Lower leg skin (tissue), 4 donors: ENCODE measurements at places on chromosomes 7 and 10.
A peak's percentile ranks its signal among the peaks of the same experiment; 100 is the strongest.

DNA sequence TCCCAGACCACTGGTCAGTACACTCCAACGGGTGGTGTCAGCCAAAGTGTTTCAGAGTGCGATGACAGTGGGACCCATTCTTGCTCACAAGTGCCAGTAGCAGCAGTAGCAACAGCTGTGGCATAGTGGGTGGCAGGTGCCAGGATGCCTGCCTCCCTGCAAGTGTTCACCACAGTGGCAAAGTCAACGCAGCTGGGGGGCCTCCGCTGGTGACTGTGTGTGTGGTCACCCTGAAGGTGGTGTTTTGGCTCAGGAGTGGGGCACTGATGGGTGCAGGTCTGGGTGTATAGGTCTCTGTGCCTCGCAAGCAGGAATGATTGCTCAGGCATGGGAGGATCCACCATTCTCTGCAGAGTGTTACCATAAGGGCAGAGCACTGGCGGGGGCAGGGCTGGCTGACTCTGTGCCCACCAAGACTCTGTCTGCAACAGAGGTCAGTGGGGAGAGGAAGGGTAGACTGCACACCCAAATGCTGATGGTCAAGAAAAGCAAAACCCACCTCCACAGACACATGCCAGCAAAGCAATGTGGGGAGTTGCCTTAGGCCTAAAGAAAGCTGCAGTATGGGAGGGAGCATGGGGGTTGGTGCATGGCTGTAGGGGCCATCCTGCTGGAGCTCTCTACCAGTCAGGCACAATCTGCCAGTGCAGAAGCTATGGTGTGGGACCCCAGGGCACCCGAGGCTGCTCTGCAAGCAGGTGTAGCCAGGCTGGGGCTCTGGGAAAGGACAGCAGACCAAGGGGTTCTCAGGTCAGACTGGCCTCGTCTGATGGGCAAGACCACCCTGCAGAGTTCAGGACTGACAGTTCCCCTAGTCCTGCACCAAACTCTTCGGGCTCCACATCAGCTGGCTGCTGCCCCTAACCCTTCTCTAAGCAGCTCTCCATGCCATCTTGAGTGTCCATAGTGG, 368.1 kb downstream of the CTNNA3 start:
- no peak for DNase-seq

DNA sequence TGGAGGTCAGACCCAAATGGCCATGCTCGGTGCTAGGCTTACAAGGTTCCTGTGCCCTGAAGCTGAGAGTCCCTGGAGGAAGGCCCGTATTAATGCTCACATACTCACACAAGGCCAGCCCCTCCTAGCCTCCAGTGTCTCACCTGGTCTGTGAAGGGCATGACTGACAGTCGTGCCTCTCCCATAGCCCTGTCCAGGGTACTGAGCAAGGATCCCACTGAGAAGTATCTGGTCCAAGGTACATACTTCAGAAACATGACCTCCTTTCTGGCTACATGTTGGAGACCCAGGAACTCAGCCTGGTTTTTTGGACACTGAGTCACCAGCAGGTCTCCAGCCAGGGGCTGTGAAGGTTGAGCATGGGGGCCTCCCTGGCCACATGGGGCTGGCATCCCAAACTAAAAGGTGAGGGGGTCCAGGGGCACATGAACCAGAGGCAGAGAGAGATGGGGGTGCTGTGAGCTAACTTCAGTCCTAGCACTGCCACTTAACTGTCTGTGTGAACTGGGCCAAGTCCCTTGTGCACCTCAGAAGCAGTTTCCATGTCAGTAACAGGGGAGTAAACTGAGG, 17.6 kb upstream of the RASGEF1A start:
- no peak for DNase-seq

DNA sequence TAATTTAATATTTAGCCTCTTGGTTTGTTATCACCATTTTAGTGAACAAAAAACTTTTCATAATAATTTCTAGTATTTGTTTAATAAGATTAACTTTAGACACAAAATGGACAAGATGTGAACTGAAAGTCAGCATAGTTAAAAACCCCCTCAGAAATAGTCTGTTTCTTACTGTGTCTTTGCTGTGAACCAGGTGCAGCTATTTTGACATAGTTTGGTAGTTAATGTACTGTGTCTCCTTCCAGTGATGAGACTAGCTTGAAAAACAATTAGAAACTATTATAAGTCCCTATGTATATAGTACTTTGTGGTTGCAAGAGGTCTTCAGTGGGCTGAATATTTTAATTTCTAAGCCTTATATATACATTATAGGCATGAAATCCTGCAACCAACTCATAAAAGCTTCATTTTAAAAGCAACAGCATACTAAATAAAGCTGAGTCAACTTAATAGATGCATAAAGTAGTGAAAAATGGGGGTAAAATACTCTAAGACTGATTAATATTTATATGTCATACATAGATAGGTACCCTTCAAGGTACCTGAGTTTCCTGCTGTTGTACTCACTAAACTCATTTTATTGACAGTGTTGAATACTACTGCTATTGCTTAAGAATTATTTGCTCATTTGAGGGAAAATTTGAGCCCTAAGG, 19.2 kb downstream of the DMTF1 start:
- DNase-seq, result no peak

- DNase-seq, result no peak
Observed at GRCh38 chr7:101575168-101575567, 53.9 kb downstream of the MYL10 start.

- DNase-seq, result no peak
Observed at GRCh38 chr7:69776611-69777010, 178.3 kb downstream of the AUTS2 start.

DNA sequence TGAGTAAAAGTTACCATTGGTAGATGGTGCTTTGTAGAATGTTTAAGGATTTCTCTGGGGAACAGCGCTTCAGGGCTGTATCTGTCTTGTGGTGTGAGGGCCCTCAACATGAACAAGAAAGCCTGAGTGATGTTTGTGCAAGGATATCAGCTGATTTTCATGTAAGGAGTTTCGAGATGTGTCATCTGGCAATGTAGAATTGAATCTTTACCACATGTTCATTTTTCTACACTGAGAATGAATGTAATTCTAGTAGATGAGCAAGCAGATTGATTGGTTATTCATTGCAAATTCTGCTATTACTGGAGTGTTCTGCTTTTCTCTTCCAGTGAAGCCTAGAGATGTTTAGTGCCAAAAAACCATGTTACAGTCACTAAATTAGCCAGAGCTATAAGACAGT, 87.7 kb downstream of the ST7 start:
- no peak for DNase-seq

DNA sequence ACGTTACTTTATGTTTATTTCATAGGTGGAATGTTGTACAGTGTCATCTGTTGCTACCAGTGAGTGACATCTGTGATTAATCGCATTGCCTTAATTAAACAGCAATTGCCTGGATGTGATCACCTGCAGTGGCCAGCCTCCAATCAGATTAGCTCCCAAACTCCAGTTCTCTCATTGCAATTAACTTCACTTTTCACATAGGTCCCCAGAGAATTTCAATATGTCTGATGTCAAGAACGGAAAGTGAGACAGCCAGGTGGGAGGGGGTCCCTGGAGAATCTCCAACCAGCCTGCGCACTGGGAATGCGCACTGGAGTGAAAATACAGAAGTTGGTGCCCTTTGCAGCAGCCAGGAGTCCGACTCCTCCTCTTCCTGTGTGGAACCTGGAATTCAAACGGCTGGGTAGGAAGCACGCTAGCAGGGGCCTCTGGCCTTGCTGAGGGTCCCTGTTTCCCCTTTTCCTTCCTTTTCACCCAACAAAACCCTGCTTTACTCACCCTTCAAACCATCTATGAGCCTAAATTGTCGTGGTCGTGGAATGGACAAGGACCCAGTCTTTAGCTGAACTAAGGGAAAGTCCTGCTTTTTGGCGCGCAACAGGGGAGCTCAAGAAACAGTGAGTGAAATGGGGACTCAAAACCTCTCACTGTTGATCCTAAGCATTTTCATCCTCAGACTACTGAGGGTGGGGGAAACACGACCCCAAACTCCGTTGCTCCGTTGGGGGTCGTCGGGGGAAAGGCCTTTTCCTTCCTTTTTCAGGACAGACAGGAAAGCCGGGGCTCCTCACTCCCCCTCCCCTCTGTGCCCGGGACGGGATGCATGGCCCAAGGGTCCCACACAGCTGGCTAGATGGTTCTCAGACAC, 1355.5 kb upstream of the LRRTM3 start:
- DNase-seq, result no peak

GRCh38 chr10:11058965-11059364, 41.3 kb downstream of the CELF2 start:
- DNase-seq, result no peak

DNA sequence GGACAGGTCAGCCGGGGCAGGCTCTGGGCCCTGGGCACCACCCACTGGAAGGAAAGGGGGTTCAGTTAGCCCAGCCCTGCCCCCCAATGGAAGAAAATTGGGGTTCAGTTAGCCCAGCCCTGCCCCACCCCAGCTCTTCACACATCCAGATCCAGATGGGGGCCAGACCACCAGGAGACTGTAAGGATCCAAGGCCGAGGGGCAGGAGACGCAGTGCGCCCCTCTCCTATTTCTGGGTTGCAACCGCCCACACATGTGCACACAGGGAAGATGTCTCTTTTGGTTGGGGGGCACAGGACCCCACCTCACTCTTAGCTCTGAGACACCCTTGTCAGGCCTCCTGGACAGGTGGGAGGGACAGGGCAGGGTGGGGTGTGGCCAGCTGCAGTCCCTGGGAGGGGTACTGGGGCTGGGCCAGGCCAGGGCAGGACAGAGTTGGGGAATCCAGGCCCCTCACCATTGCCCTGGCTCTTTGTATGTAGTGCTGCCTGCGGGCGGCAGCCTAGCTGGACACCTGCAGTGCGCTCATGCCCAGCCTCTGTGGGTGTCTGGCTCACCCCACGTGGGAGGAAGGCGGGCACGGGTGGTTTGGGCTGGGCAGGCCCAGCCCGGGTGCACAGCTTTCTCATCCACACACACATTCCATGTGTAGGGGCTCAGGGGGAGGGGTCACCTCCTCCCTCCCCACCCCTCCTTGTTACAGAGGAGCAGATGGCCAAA, 141.2 kb downstream of the LHPP start:
- no peak for DNase-seq

DNA sequence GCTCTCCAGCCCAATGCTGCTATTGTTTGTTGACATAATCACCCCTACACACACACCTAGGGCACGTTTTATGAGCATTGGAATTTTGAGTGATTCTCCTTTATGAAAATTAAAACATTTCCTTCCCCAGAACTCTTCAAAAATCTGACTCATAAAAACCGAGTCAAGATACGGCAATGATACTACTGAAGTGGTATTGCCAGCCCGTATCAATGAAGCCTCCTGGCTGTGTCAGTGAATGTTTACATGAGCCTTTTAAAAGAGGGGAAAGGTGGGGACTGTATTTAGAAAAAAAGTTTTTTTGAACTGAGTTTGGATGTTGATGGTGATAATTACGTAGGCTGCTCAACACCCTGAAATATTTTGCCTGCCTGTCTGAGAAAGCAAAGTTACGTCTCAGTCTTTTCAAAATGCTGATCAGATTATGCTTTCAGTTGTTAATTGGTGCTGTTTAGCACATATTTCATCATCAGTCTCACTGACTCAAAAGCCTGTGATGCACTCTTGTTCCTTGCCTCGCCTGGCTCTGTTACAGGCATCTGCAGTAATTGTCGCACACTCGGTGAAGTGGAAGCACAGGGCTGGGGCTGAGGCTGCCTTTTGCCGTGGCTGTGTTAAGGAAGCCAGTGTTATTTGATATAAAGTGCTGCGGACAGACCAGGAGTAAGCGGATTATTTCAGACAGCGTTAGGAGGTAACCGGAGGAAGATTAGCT, 157.4 kb upstream of the TCF7L2 start:
- DNase-seq, result peak; percentile 91

DNA sequence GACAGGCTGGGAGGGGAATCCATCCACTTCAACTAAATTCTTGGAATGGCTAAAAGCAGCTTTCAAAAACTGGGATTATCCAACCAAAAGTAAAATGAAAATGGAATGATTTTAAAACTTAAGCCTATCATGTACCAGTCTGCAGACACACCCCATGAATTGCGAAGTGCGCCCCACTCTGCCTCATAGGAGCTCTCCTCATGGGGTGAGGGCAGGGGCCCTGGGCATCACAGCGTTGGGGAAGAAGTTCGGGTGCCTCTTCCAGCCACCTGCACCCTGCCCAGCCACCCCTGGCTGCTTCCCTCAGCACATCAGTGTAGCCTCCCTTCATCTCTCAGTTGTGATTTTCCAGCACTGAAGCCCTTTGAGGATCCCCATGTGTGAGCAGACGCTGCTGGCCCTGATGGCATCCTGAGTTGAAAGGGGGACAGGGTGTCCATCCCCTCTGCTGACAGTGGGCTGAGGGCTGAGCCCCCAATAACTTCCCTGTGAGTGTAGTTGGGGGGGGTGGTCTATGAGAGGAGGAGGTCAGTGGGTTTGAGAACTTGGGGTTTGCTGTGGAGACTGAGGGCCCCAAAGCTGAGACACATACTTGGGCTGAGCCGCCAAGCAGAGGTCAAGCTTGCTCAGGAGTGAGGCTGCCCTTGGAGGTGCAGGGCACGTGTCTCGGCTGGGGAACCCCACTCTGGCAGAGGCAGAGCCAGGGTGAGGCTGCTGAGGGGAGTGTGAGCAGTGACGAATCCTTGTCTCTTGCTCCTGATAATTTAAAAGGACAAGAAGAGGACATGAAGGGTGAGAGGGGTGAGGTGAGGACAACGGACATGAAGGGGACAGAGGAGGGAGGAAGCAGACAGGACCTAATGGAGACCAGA, 542.1 kb downstream of the TCERG1L start:
- no peak for DNase-seq

DNA sequence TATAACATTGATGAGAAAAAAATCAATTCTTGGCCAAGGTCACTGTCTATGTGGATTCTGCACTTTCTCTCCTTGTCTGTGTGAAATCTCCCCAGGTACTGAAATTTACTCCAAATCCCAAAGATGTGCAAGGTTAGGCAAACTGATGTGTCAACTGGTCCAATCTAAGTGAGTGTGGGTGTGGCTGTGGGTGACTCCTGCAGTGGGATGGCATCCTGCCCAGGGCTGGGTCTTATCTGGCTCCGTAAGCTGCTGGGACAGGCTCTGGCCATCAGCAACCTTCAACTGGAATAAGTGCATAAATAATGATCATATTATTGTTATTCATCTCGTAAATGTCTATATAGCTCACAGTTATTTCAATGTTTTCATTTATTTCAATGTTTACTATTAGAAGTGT, 79.3 kb downstream of the JCAD start:
- DNase-seq, result no peak

DNA sequence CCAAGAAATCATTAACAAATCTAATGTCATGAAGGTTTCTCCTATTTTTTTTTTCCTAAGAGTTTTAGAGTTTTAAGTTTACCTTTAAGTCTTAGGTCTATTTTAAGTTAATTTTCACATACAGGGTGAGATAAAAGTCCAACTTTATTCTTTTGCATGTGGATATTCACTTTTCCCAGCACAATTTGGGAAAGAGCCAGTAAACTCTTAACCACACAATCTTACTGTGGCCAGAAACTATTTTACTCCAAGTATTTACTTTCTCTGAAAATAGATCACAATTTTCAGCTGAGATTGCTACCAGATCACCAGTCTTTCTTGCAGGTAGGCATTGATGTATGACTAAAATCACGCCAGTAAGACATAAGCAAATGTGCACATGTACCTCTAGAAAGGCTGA, 728.5 kb downstream of the TNS3 start:
- no peak for DNase-seq

GRCh38 chr10:29517352-29517923, 117.3 kb downstream of the SVIL start:
- no peak for DNase-seq

GRCh38 chr10:35027567-35027966, 62.6 kb downstream of the CUL2 start:
- DNase-seq, result no peak
